Left cardiac atrium (tissue), 4 donors: ENCODE measurements at places on chromosomes 3 and 15. TPM values are rescaled to one million over a fixed set of nuclear protein-coding genes. Genes with fewer than 3 reads are reported as not detected.

- DNase-seq, result no peak
Measured at GRCh38 chr15:99732751-99733267, 428 bp downstream of the LYSMD4 start.

- DNase-seq, result no peak
Measured at GRCh38 chr3:8873740-8874139, 89.5 kb downstream of the RAD18 start.

DOCK3 gene
- 2.8 TPM for total RNA-seq

SCAANT1 gene
- total RNA-seq, result not detected

SUSD5 gene
- 0.82 TPM for total RNA-seq

RBM6 gene
- 38.2 TPM for total RNA-seq
